Adrenal gland (tissue), 19 donors: ENCODE measurements at places on chromosomes 13 and 19. TPM values are rescaled to one million over a fixed set of nuclear protein-coding genes. Genes with fewer than 3 reads are reported as not detected.

GRCh38 chr19:38284422-38284821 is 19.6 kb upstream of the C19orf33 start:
- H3K4me1 ChIP-seq = no peaks in the 10 kb centered on the region
- DNase-seq = no peak
- peaks cover 8% of the 10 kb centered on the region for H3K36me3 ChIP-seq
- no peaks in the 10 kb centered on the region for H3K27me3 ChIP-seq
- H3K4me3 ChIP-seq = no peak overlapping the region

The SHC2 gene
- 69.5 TPM for total RNA-seq

DNA sequence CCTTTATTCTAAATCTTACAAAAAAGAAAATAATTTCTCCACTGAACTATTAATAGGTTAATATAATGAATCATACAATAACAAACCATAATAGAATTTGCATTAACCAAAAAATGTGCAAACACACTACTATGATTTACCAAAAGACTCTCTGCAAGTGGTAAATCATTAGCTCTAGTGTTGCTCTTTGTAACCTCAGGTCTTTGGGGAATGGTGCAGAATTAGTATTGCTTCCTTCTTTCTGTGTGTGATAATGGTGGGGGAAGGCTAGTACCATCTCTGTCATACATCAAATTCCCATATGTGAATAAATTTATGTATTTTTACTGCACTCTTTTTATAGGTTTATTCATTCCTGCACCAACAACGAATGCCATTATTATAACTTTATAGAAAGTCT is 105.1 kb downstream of the COG6 start:
- H3K4me1 ChIP-seq = no peaks in the 10 kb centered on the region
- no peak for DNase-seq
- H3K27ac ChIP-seq = no peak overlapping the region

DNA sequence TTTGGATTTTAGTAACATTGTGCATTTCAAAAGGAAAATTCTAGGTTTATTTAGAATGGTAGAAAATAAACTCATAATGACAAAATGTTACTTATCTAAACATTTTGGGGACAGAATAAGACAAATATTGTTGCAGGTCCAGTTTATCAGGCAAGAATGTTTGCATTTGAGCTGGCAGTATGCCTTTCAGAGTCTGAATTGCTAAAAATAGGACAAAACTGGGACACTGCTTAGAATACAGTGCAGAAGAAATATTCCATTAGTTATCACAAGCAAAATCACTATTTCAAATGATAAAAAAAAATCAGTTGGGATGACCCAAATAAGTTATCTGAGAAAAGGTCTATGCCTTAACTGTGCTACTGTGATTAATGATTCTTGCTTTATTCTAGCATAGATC is 870.3 kb upstream of the MIR17HG start:
- H3K4me1 ChIP-seq = no peaks in the 10 kb centered on the region
- no peak overlapping the region for H3K27ac ChIP-seq
- H3K36me3 ChIP-seq = no peaks in the 10 kb centered on the region
- DNase-seq = no peak
- no peaks in the 10 kb centered on the region for H3K27me3 ChIP-seq

The ZNF99 gene
- 0.17 TPM for total RNA-seq

- DNase-seq = peak; percentile 73
- H3K4me3 ChIP-seq = no peak overlapping the region
- no peak overlapping the region for H3K27ac ChIP-seq
- peaks cover 10% of the 10 kb centered on the region for H3K4me1 ChIP-seq
- H3K36me3 ChIP-seq = no peaks in the 10 kb centered on the region
Observed at GRCh38 chr19:1324806-1325567, 39.3 kb downstream of the EFNA2 start.

GRCh38 chr13:60118696-60119400 is 44.9 kb downstream of the DIAPH3 start:
- no peaks in the 10 kb centered on the region for H3K27me3 ChIP-seq
- no peak for DNase-seq
- no peaks in the 10 kb centered on the region for H3K4me1 ChIP-seq
- no peak overlapping the region for H3K27ac ChIP-seq
- no peaks in the 10 kb centered on the region for H3K36me3 ChIP-seq
- no peak overlapping the region for H3K4me3 ChIP-seq

The SERPINE3 gene
- total RNA-seq = not detected

GRCh38 chr19:16676101-16676798 is 15.3 kb downstream of the TMEM38A start:
- no peak overlapping the region for H3K4me3 ChIP-seq
- DNase-seq = no peak
- H3K36me3 ChIP-seq = no peaks in the 10 kb centered on the region
- no peaks in the 10 kb centered on the region for H3K27me3 ChIP-seq

- no peak overlapping the region for H3K4me3 ChIP-seq
- no peaks in the 10 kb centered on the region for H3K4me1 ChIP-seq
- no peaks in the 10 kb centered on the region for H3K27me3 ChIP-seq
- no peak for DNase-seq
Observed at GRCh38 chr13:39820606-39821005, 165.1 kb downstream of the COG6 start.

DNA sequence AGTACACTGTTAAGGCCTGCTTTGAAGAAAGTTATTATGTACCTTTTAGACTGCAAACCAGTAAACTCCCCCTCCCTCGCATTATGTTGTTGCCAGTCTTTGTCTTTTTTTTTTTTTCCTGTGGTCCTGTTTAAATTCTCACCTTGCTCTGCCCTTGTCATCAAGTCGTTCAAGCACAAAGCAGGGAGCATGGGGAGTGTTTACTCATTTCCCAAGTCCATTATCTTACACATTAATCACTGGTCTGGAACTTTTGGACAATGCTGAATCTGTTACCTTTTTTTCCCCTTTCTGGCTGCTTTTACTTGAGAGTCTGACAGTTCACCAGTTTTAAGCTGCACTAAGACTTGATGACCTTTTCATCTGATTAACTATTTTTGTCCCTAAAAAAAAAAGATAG is 108.2 kb downstream of the DACH1 start:
- H3K36me3 ChIP-seq = no peaks in the 10 kb centered on the region
- H3K4me3 ChIP-seq = no peak overlapping the region
- no peaks in the 10 kb centered on the region for H3K27me3 ChIP-seq
- H3K4me1 ChIP-seq = peaks cover 18% of the 10 kb centered on the region

GRCh38 chr13:106874323-106874722 is 306.4 kb upstream of the ARGLU1 start:
- no peak for DNase-seq
- no peaks in the 10 kb centered on the region for H3K27me3 ChIP-seq
- H3K4me1 ChIP-seq = no peaks in the 10 kb centered on the region
- no peaks in the 10 kb centered on the region for H3K36me3 ChIP-seq
- H3K4me3 ChIP-seq = no peak overlapping the region
- H3K27ac ChIP-seq = no peak overlapping the region

DNA sequence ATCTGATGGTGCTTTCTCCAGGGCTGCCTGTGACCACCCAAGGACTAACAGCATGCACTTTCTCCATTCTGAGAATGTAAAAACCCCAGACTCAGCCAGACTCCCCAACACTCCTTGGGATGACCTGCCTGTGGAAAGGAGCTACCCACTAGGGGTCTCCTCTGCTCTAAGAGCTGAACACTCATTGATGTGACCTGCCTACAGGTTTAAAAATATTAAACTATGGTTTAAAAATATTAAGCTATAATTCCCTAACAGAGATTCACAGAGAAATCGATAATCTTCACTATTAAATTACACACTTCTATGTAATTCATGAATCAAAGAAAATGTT is 696.2 kb upstream of the SLITRK5 start:
- no peaks in the 10 kb centered on the region for H3K36me3 ChIP-seq
- no peaks in the 10 kb centered on the region for H3K27me3 ChIP-seq
- no peak overlapping the region for H3K4me3 ChIP-seq
- H3K4me1 ChIP-seq = no peaks in the 10 kb centered on the region
- no peak overlapping the region for H3K27ac ChIP-seq
- no peak for DNase-seq

GRCh38 chr13:59437544-59438301 is 726.0 kb downstream of the DIAPH3 start:
- H3K4me3 ChIP-seq = no peak overlapping the region
- H3K36me3 ChIP-seq = no peaks in the 10 kb centered on the region
- no peak overlapping the region for H3K27ac ChIP-seq
- H3K4me1 ChIP-seq = no peaks in the 10 kb centered on the region

DNA sequence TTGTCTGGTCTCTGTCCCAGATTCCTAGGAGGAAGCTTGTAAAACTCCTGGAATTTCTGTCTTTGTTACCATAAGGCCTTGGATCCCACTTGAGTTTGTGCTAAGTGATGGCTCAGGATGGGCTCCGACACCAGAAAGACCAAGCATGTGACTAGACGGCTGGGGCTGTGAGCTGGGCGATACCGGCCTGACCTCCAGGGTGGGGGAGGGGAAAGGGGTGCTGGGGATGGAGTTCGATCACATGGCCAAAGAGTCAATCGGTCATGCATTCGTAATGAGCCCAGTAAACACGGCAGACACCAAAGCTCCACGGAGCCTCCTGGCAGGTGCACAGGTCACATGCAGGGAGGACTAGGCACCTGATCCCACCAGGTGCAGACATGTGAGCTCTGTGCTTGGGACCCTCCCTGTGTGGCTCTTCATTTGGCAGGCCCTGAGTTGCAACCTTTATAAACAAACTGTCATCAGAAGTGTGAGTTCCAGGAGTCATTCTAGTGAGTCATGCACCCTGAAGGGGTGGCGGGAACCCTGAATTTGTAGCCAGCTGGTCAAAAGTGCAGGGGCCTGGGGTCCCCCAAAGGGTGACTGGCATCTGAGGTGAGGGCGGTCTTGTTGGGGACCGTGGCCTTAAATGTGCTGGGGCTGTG is 27.1 kb downstream of the ELAVL1 start:
- no peak overlapping the region for H3K4me3 ChIP-seq
- no peak for DNase-seq
- H3K27ac ChIP-seq = no peak overlapping the region
- H3K36me3 ChIP-seq = peaks cover 51% of the 10 kb centered on the region

The KLK4 gene
- total RNA-seq = 10.2 TPM

The RFPL4AL1 gene
- not detected for total RNA-seq

- no peak overlapping the region for H3K4me3 ChIP-seq
- H3K27ac ChIP-seq = peak overlapping the region; percentile 62
- H3K4me1 ChIP-seq = peaks cover 60% of the 10 kb centered on the region
- H3K36me3 ChIP-seq = no peaks in the 10 kb centered on the region
- no peaks in the 10 kb centered on the region for H3K27me3 ChIP-seq
- DNase-seq = peak; percentile 83
Observed at GRCh38 chr19:1411255-1412191, 4.1 kb downstream of the DAZAP1 start.

- H3K4me3 ChIP-seq = no peak overlapping the region
- H3K36me3 ChIP-seq = no peaks in the 10 kb centered on the region
- no peaks in the 10 kb centered on the region for H3K4me1 ChIP-seq
- no peak overlapping the region for H3K27ac ChIP-seq
- no peaks in the 10 kb centered on the region for H3K27me3 ChIP-seq
Observed at GRCh38 chr13:84702174-84702573, 819.9 kb upstream of the SLITRK1 start.

DNA sequence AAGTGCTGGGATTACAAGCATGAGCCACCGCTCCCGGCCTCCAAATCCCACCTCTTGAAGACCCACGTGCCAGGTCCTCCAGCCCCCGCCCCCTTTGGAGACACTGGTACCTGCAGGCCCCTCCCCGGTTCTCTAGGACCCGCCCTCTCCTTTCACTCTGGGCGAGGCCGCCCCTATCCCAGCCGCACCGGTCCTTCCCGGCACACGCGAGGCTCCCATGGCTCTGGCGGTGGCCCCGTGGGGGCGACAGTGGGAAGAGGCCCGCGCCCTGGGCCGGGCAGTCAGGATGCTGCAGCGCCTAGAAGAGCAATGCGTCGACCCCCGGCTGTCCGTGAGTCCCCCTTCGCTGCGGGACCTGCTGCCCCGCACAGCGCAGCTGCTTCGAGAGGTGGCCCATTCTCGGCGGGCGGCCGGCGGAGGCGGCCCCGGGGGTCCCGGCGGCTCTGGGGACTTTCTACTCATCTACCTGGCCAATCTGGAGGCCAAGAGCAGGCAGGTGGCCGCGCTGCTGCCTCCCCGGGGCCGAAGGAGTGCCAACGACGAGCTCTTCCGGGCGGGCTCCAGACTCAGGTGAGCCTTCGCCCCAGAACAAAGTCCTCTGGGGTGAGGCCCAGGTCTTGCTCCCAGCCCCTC is at the start of gene CBLC:
Gene CBLC, plus strand, starts transcription at position 176 of the 633 bp plus-strand sequence. Its CDS starts 42 bp downstream, at position 218.
- H3K27me3 ChIP-seq = no peaks in the 10 kb centered on the region
- peaks cover 6% of the 10 kb centered on the region for H3K4me1 ChIP-seq
- no peak within 1 kb of the TSS for H3K4me3 ChIP-seq
- H3K27ac ChIP-seq = no peak within 1 kb of the TSS
- no peak for DNase-seq

- H3K27me3 ChIP-seq = no peaks in the 10 kb centered on the region
- H3K4me3 ChIP-seq = no peak overlapping the region
- H3K36me3 ChIP-seq = peaks cover 33% of the 10 kb centered on the region
- peaks cover 11% of the 10 kb centered on the region for H3K4me1 ChIP-seq
- H3K27ac ChIP-seq = no peak overlapping the region
Observed at GRCh38 chr19:40231544-40232424, 5.3 kb upstream of the CCNP start.

The MBD3L3 gene
- total RNA-seq = not detected

DNA sequence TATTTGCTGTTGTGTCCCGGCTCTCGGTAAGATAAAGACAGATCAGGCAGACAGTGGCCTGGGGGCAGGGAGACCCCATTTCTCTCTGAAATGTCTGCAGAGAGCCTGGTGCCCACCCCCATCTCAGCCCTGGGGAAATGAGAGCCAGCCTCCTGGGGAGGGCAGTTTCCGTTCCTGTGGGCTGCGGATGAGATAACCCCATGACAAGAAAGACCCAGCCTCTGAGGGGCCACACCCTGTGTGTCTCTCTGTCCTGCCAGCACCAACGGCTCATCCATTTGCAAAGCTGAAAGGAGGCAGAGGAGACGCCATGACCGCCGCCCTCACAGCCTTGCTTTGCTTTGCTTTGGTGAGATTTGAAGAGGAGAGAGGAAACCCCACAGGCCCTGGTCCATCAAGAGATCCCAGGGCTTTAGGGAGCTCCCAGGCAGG is 28.1 kb upstream of the KIR3DL3 start:
- H3K27ac ChIP-seq = no peak overlapping the region
- peaks cover 5% of the 10 kb centered on the region for H3K27me3 ChIP-seq
- H3K36me3 ChIP-seq = no peaks in the 10 kb centered on the region
- H3K4me1 ChIP-seq = no peaks in the 10 kb centered on the region
- DNase-seq = no peak
- H3K4me3 ChIP-seq = no peak overlapping the region

- H3K4me3 ChIP-seq = no peak overlapping the region
- no peaks in the 10 kb centered on the region for H3K4me1 ChIP-seq
- peaks cover 68% of the 10 kb centered on the region for H3K27me3 ChIP-seq
- no peak for DNase-seq
- H3K27ac ChIP-seq = no peak overlapping the region
Observed at GRCh38 chr19:35846038-35846668, 6.2 kb downstream of the NPHS1 start.
